Left ventricle myocardium superior (tissue), 1 donor: ENCODE measurements at places on chromosomes 6 and 20. TPM values are rescaled to one million over a fixed set of nuclear protein-coding genes. Genes with fewer than 3 reads are reported as not detected.

Gene IYD
- total RNA-seq: not detected

Gene CALHM5
- 2.4 TPM for total RNA-seq

Gene DEFB115
- total RNA-seq: not detected

Gene KIF13A
- total RNA-seq: 59.5 TPM

Gene TMEM170B
- total RNA-seq: 5.4 TPM

Gene BMP6
- 2.7 TPM for total RNA-seq

GRCh38 chr20:18983796-18984195 lies 170.2 kb downstream of the SCP2D1 start:
- no peak for DNase-seq

DNA sequence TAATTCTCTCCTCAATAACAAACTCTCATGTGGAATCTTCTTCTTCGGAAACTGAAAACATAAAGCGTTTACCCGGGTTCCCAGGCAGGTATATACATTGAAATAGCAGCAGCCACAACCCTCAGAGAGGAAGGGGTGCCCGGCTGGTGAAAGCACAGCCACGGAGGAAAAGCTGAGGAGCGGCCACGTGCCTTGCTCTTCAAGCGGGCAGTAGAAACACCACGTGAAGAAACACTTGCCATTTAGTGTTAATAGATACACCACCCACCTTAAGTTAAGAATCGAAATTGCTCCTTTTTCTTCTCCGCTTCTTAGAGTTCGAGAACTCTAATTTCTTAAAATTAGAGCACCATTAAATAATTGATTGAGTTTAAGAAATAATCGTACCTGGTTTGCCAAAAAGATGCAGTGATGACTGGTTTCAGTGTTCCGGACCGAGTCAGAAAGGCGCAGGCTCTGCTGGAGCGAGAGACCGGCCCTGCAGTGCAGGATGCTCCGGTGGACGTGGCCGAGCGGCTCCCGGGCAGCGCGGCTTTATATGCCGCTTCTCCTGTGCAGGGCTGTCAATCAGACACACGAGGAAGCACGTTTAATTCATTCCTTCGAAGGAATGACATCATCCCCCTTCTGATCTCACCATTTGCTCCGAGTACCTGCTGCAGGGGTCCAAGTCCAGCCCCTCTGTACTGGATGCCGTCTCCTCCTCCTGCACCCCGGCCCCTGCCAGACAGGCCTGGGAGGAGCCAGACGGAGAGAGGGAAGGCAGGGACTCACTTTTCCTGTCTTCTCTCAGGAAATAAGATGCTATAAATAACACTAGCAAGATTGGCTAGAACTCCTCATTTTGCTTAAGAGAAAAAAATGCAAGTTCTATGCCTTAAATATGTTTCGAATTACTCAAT lies at the start of gene THBS2:
THBS2 (minus strand) TSS at position 510 of the 902 bp plus-strand sequence. CDS start 3,062 bp downstream, outside the sequence.
- DNase-seq: peak; percentile 71

GRCh38 chr20:25253606-25254275 lies 5.9 kb downstream of the PYGB start:
- no peak for DNase-seq

GRCh38 chr20:4071178-4071693 lies 55.9 kb upstream of the RNF24 start:
- no peak for DNase-seq

DNA sequence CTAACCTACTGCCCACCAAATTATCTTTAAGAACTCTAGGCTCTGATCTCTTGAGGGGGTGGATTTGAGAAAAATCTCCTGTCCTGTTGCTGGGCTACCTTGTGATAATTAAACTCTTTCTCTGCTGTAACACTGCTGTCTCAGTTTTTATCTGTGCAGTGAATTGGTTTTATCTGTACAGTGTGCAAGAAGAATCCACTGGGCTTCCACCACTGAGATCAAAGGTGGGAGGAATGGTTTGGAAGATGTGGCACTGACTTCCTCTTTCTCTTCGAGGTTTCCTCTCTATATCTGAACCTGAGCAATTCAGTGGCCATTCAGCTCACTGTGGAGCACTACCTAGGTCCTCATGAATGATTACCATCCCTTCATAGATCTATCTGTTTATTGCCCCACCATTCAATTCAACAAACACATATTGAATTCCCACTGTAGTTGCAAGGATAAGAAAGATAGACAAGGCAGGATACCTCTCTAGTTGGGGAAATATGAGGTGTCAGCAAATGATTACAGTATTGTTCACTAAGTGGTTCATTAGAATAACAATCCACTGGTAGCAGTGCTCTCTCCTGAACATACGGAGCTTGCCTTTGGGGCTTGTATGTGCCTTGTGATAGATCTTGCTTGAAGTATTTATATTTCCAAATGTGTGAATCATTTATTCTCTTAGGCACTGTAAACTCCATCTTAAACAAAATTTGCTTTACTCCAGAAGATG lies 172.1 kb upstream of the ARG1 start:
- no peak for DNase-seq
